NCI-H1417 treated with DMSO at 0.1 percent for 48 hours (cell line): ENCODE measurements at places on chromosomes 1 and 21.
A peak's percentile ranks its signal among the peaks of the same experiment; 100 is the strongest.

- no peak for DNase-seq
Observed at GRCh38 chr1:94130851-94131595, 10.1 kb upstream of the ABCA4 start.

GRCh38 chr1:11944358-11944931 lies 9.9 kb downstream of the PLOD1 start:
- peak; percentile 8 for DNase-seq

DNA sequence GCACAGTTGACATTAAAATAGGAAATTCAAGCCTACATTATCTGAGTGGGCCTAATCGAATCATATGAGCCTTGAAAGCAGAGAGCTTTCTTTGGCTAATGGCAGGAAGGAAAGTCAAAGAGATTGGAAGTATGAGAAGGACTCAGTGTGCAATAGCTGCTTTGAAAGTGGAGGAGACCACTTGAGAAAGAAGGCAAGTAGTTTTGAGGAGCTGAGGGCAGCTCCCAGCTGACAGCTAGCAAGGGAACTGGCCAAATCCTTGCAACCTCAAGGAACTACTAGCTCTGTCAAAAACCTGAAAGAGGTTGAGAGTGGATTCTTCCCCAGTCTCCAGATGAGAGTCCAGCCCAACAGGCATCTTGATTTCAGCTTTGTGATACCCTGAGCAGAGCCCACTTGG lies 149.0 kb upstream of the CACYBP start:
- no peak for DNase-seq

DNA sequence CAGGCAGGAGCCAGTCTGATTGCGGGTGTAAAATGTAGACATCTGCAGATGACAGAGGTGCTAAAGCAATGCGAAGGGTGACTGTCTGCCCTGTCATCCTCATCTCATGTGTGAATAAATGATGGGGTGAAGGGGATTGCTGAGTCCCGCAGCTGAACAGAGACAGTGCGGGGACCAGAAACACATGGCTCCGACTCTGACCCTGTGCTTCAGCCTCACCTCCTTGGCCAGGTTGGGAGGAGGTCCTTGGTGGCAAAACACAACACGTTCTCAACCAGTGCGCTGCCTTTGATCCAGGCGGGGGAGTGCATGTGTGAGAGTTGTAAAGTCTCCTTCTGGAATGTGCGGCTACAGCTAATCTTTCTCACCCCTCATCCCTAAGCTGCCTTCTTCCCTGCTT lies 32.0 kb upstream of the TTC22 start:
- no peak for DNase-seq
